ENCODE measurements at places on chromosomes 7 and 10. TPM values are rescaled to one million over a fixed set of nuclear protein-coding genes. Genes with fewer than 3 reads are reported as not detected.

GRCh38 chr10:29084681-29085307 lies 204.1 kb upstream of the LYZL1 start:
- no peak for DNase-seq

GRCh38 chr10:71996592-71997371 lies 32.6 kb downstream of the CHST3 start:
- DNase-seq, result no peak

GRCh38 chr7:18693406-18693805 lies 197.9 kb downstream of the HDAC9 start:
- no peak for DNase-seq

- DNase-seq, result no peak
Measured at GRCh38 chr7:71905821-71906220, 506.3 kb downstream of the CALN1 start.

- DNase-seq, result no peak
Measured at GRCh38 chr10:61943674-61944378, 42.3 kb downstream of the ARID5B start.

GRCh38 chr7:84790882-84791281 lies 396.0 kb downstream of the SEMA3D start:
- DNase-seq, result no peak

- DNase-seq, result peak; percentile 89
Measured at GRCh38 chr7:30971840-30972563, 8.2 kb downstream of the GHRHR start.

GRCh38 chr10:70144372-70145110 lies 2.0 kb downstream of the TYSND1 start:
- DNase-seq, result no peak

GRCh38 chr10:74822521-74823089 lies 3.8 kb upstream of the KAT6B start:
- DNase-seq, result no peak

- DNase-seq, result no peak
Measured at GRCh38 chr7:18330548-18330947, 165.0 kb upstream of the HDAC9 start.

DNA sequence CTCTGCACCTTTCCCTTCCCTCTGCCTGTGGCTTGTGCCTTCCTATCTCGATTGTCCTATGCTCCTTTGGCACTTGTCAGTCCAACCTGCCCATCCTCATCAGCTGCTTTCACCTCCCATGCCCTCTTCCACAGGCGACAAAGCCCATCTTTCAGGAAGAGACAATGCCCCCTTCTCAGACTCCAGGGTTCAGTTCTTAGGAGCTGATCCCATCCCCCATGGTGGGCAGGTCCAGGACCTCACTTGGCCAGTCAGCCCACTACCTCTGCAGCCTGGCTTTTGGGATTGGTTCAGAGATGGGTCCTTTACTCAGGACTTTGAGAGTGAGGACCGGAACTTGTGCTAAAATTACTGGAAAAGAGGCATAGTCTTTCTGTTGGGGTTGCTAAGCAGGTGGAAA lies 74.0 kb upstream of the NANOS1 start:
- no peak for DNase-seq

GRCh38 chr7:6654842-6655610 lies 17.9 kb downstream of the ZNF316 start:
- no peak for DNase-seq

DNA sequence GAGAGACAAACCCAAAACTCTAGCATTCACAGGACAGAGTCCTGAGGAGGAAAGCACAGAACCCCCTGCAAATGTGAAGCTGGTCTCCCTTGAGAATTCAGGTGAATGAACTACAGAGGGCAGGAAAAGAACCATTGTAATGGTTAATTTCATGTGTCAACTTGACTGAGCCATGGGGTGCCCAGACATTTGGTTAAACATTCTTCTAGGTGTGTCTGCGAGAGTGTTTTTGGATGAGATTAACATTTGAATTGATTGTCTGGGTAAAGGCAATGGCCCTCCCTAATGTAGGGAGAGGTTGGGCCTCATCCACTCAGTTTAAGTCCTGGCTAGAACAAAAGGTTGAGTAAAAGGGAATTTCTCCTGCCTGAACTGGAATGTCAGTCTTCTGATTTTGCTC lies 15.7 kb upstream of the CDK1 start:
- no peak for DNase-seq

PTF1A gene
- not detected for total RNA-seq

TAC1 gene
- total RNA-seq, result 5.8 TPM

GRB10 gene
- total RNA-seq, result 69.1 TPM

RNF148 gene
- total RNA-seq, result 0.66 TPM
